ENCODE measurements at places on chromosomes 2 and 18.

DNA sequence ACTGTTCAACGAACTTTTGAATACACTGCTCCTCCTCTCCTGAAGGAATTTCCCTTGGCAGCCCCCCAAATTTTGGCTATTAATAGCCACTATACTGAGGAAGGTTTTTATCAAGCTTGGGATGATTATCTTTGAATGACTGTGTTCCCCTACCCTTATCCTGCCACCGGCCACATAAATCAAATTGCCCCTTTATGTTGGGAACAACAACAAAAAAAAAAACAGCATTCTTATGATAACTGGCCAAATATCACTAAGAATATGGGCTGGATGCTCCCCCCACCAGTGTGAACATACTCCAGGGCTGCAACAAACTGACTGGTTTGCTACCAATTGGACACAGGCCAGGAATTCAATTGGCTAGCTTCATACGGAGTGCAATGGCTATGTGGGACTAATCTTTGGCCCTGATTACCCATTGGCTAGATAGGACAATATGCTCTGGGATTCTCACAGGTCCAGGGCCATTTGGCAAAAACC is 20.6 kb downstream of the DUSP11 start:
- DNase-seq: no peak

- DNase-seq: no peak
Measured at GRCh38 chr2:235024931-235025773, 73.3 kb downstream of the SH3BP4 start.

DNA sequence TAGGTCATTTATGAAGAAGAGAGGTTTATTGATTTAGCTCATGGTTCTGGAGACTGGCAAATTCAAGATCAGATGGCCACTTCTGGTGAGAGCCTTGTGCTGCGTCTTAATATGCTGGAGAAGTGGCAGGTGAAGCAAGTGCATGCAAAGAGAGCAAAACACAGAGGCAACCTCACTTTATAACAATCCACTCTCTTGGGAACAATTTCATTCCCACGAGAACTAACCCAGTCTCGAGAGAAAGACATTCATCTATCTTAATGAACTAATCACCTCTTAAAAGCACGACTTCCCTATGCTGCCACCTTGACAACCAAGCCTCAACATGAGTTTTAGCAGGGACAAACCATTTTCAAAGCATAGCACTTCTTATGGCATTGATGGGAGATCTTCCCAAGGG is 186.5 kb upstream of the RASGRP3 start:
- no peak for DNase-seq

DNA sequence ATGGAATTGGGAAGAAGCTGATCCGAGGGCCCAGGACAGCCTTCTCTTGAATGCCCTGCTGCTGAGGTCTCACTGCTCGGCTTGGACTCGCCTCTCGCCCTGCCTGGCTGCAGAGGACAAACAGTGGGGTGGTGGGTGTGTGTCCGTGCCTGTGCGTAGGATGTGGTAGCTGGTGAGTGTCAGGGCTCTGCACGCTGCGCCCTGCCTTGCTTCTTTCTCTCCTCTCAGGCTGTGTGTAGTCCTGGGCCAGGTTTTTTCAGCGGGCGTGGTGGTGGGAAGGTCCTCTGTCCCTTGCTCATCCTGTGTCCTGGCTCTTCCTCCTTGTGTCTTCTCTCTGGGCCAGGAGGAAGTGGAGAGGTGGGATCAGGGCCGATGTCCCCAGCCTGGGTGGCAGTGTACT is 44.8 kb downstream of the RRM2 start:
- DNase-seq: no peak

DNA sequence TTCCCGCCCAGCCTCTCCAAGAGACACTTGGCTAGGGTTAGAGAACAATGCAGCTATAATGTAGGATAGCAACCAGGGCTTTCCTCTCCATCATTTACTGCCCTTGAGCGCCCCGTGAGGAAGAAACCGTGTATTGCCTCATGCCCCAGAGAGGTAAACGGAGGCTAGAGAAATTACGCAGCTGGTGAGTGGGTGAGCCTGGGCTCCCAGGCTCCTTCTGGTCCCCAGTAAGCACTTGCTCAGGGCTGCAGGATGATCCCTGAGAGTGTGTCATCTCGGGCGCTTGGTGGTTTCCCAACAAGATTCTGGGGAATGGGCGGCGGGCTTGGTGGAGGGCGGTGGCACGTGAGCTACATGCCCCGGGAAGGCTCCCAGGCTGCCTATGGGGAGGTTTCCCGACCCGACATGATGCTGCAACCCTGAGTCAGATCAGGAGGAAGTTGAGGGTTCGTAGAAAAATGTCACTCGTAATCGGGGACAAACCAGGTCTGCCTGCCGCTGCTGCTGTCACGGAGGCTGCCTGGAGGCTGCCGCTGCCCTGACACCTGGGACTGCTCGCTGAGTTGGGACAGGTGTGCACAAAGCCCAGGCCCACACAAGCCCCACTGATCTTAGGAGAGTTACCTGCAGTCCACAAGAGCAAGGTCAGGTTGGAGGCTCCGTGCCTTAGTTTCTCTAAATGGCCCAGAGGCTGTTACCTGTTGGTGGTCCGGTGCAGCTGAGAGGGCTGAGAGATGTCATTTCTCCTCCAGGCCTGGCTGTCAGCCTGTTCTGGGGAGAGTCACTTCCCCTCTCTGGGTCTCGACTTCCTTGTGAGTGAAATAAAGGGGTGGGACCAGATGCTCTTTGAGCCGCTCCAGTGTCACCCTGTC is at the start of gene GPR55:
GPR55 (minus strand) TSS at position 773 of the 872 bp plus-strand sequence. CDS start 14,280 bp downstream, outside the sequence.
- DNase-seq: peak; percentile 33

GRCh38 chr2:206983161-206983859 is 44.0 kb downstream of the CPO start:
- DNase-seq: no peak
